ENCODE measurements at places on chromosomes 4 and X. TPM values are rescaled to one million over a fixed set of nuclear protein-coding genes. Genes with fewer than 3 reads are reported as not detected.

DNA sequence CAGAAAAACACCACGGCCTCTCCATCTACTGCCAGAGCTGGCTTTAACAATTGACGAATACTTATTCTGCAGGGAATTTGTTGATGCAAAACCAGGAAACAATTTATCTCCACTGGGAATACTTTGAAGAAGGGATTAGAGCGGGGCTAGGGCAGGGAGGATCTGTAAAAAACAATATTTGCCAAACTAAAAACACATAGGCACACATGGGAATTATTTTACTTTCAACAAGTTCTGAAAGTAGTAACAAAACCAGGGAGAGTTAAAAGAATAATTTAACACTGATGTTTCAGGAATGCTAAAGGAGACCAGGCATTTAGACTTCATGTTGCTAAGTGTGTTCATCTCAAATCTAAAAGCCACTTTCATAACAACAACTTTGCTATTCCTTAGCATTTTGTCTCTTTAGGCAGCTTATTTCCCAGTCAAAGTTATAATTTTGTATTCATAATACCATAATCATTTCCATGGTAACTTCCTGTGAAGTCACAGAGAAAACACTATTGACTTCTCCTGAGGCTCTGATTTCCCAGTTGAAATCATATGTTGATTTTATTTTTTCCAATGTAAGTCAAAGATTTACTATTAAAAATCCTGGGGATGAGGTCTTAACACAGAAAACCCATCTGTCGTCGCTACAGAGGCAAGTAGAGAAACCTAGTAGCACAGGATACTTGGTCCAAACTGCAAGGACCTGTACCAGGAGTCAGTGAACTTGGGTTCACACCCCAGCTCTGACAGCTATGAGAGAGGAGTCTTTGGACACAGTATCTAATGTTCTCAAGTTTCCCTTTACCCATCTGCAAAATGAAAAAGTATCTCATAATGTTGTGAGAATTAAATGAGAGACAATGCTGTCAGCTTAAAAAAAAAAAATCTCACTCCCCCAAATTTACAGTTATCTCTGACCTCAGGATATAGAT lies 69.3 kb downstream of the SH3RF1 start:
- no peak for DNase-seq

- no peak for DNase-seq
These were observed 55.3 kb upstream of the TECRL start for GRCh38 chr4:64464581-64464980.

DNA sequence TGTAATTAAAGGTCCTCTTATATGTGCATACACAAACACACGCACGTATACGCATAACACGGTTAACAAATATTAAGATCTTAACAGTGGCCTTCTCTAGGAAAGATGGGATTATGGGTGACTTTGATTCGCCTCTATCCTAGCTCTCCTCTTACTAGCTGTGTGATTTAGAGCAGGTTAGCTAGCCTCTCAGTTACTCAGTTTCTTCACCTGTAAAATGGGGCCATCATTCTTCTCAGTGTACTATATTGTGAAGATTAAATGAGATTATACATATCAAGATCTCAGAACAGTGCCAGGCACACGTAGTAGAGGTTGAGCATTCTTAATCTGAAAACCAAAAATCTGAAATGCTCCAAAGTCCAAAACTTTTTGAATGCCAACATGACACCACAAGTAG lies 159.3 kb downstream of the BCOR start:
- no peak for DNase-seq

DNA sequence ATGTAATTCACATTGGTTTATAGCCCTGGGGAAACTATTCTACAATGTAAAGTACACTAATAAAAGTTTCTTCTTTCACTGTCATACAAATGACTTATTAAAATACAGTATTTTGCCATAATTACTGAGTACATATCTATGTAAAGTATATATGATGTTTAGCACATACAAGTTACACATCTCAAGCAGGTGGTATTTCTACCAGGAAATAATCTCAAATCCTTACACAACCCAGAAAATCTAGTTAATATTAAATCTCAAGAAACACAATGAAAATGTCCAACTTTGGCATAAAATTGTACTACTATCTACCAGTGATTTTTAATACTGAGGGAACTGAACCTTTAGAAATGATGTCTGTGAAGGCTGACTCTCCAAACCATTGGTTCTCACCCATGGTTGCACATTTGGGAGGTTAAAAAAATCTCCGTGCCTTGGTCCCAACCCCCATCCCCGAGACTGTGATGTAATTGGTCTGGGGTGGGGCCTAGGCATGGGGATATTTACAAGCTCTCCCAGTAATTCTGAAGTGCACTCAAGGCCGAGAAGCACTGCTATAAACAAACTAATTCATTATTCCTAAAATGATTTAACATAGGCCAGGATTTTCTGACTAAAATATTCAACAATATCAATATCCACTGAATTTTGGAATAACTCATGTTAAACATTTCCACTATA lies 27.6 kb downstream of the MAP3K15 start:
- no peak for DNase-seq

DNA sequence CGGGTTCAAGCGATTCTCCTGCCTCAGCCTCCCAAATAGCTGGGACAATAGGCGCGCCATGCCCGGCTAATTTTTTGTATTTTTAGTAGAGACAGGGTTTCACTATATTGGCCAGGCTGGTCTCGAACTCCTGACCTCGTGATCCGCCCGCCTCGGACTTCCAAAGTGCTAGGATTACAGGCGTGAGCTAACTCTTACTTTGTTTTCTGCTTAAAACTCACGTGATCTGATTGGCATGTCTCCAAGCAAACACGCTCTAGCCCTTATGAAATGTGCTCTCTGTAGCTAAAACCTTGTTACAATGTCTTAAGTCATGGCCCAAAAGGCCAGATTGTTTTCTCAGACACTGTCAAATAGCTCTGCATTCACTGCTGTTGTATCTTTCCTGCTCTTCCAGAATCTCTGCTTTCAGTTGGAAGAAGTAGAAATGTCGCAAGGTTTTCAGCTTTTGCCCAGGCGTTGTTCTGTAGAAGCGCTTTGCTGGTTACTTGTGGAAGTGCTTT lies 39.7 kb upstream of the OGT start:
- no peak for DNase-seq

- DNase-seq = no peak
These were observed 29.7 kb downstream of the SEPTIN11 start for GRCh38 chr4:76979236-76979635.

DNA sequence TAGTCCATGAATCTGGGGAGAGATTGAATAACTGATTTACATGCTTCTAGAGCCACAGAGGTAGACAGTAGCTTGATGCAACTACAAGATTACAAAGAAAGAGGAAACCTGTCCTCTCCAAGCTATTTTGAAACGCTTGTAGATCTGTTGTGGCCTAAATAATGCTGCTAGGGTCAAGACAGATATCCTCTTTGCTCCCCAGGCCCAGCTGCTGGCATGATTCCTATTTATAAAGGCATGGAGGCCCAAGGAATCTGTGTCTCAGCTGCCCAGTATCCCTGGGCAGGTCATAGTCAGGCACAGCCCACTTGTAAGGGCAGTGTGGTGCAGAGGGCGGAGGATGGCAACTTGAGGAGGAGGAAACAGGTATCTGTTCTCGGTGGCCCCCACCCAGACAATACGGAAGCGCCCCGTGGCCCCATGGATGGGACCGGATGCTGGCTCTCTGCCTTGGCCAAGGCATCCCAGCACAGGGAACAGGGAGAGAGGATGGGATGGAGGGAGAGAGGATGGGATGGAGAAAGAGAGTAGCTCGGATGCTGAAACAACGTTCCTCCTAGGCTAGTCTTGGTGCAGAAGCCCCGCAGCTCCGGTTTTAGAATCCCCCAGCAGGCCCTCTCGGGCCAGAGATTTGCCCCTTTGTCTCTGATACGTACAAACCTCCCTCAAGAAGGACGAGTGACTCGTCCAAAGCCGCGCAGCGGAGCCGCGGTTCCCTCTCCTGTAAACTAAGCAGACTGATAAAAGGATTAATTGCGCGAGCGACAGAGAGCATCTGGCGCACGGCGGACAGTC lies 767 bp upstream of the SMIM20 start:
- peak; percentile 12 for DNase-seq

- DNase-seq = no peak
These were observed 788 bp downstream of the SHROOM2 start for GRCh38 chrX:9786798-9787635.

Gene RAI2
- total RNA-seq = 0.18 TPM

Gene SOWAHB
- not detected for total RNA-seq

Measured in T-helper 17 cell (primary cell).